ENCODE measurements at places on chromosomes 1 and 21.
A peak's percentile ranks its signal among the peaks of the same experiment; 100 is the strongest.

- no peak for ATAC-seq
Measured at GRCh38 chr1:200043336-200043668, 15.8 kb downstream of the NR5A2 start.

DNA sequence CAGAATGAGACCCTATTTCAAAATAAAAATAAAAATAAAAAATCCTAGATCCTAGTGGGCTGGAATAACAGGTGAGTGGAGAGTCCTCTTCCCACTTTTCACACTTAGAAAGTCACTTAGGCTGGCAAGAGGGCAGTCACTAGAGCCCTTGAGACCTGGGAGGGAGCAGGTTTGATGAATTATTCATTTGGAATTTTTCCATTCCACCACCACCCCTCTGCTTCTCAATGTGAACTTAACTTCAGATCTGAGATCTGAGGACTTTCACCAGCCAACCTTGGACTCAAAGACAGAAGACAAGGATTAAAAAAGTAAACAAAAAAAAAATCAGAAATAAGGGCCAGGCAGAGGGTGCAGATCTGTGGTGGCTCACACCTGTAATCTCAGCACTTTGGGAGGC, 16.5 kb downstream of the AKR7A3 start:
- ATAC-seq: no peak

- peak; percentile 78 for ATAC-seq
Measured at GRCh38 chr1:242005866-242006535, 7.1 kb upstream of the MAP1LC3C start.

- ATAC-seq: peak; percentile 20
Measured at GRCh38 chr1:167820684-167821355, 93.1 kb downstream of the ADCY10 start.

DNA sequence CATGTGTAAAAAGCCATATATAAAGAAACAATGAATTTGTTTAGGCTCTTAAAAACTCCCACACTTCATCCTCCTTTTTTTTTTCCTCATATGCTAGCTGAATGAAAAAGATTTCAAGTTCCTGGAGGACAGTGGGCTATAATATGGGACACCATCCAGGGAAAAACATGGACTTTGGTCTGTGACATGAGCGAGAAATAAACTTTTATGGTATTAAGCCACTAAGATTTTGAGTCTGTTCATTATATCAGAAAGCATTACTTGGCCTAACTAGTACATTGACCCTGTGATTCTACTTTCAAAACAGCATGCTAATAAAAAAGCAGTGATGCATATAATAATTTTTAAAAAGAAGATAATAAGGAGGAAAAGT, 392.3 kb upstream of the CAMK1G start:
- ATAC-seq: no peak

- ATAC-seq: no peak
Measured at GRCh38 chr1:94044290-94044790, 76.6 kb downstream of the ABCA4 start.

GRCh38 chr1:86753700-86754099, 49.3 kb downstream of the SH3GLB1 start:
- ATAC-seq: peak; percentile 37

- no peak for ATAC-seq
Measured at GRCh38 chr1:119731741-119732430, 20.2 kb downstream of the PHGDH start.

Measured in SK-N-SH treated with all-trans-retinoic acid at 6 μM for 48 hours (cell line).